ENCODE measurements at places on chromosomes 13 and 19.

DNA sequence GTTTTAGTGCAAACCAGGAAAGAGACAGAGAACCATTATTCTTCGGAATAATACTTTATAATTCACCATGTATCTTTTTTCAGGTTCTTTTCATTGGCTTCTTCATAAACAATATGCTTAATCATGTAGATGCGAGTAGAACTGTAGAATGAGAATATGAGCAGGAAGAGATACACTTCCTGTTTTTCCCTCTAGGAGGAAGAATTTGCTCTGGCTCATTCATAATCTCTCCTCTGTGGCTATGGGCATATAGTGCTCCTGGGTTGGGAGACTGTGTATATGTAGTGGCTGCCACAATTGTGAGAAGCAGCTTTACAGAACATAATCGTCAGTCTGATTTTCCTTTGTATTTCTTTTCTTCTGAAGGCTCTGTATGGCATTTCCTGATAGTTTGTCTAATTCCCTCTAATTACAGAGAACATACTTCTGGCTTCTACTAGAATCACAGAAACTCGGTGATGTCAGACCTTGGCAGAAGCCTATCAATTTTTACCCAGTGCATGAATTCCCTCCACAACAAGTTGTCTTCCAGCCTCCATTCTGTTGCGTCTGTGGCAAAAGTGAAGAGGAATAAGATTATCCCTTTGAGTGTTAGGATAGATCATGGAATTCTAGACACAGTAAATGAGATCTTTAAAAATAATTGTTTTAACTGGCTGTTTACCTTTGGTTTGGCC, 2.9 kb upstream of the DCLK1 start:
- DNase-seq: no peak

DNA sequence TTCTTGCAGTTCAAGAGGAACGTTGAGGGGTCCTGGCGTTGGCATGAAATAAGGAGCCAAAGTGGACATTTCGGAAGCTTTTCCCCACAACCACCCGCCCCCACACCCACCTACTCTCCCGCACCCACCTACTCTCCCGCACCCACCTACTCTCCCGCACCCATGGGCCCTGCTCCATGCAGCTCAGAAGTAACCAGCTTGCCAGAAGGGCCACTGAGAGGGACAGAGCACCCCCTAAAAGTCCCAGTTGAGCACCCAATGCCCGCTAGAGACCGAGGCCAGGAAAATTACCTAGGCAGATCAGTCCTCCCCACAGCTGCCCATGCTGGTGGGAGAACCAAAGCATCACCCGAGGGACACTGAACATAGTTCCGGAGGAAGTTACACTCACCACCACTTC, 11.8 kb downstream of the VSTM2B start:
- peak; percentile 24 for DNase-seq

DNA sequence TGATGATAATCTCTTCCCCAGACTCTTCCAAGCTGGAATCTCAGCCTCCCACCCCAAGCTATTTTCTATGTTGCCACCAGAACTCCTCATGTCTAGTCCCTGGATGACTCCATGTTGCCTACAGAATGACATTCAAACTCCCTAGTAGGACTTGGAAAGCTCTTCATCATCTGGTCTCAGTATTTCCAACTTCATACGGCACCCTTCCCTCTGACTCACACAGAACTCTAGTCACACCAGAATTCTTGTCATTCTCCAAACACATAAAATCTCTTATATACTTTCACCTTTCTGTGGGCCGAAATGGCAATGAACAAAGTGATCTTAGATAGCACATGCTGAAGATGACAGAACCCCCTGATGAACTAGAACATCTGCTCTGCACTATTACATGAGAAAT, 86.2 kb downstream of the CAB39L start:
- DNase-seq: no peak

GRCh38 chr13:102845289-102845629, 573 bp upstream of the ERCC5 start:
- no peak for DNase-seq

DNA sequence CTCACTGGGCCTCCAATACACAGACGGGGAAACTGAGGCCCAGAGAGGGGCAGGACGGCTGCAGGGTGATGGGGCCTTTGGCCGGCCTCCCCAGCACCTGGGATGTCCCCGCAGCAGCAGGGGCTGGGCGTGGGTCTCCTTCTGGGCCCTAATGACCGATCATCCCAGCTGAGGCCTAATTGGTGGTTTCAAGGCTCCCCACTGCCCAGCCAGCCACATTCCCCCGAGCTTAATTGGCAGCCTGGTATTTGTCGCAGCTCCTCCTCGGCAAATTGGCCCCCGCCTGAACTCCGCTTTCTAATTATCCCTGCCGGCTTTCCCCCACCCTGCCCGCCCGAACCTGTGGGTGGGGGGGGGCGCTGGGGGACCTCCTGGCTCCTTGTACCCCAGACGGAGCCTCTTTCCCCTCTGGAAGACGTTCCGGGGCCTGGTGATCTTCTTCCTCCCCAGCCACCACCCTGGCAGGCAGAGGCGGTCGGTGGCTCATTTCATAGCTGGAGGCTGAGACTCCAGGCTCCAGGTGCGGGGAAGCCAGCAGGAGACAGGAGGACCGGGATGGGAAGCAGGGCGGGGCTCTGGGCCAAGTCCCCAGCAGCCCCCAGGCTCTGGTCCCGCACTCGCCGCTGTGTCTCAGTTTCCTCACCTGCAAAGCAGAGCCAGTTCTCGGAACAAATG, 27.2 kb upstream of the WDR18 start:
- no peak for DNase-seq

DNA sequence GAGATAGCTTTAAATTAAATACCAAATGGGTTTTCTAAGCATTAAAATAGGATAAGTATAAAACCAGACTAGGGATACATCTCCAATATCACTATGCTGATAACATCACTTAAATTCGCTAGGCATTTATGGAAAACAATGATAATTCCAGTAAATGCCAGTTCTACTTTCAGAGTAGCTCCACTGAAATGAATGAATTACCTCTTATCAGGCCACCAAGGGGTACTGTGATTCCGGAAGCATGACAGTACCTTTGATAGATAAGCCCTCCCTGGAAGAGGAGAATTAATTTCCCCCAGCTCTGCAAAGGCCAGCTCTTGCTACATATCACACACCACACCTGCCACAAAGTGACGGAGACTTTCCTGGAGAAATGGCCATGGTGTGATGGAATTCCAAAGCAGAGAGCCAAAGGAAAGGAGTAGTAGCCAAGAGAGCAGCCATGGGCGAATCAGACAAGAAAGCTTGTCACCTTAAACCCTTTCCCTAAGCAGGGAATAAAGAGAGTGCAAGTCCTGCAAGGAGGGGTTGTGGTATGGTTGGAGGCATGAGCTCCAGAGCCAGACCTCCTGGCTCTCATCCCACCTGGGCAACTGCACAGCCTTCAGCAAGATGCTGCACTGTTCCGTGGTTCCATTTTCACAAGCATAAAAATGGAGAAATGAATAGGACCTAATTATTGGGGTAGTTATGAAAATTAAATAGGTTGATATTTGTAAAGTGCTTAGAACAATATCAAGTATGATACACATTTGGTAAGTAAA, 423.1 kb downstream of the FGF14 start:
- no peak for DNase-seq

- DNase-seq: no peak
Observed at GRCh38 chr13:104372095-104372655, 1306.0 kb upstream of the SLC10A2 start.

- no peak for DNase-seq
Observed at GRCh38 chr13:97586941-97587340, 153.0 kb downstream of the RAP2A start.

DNA sequence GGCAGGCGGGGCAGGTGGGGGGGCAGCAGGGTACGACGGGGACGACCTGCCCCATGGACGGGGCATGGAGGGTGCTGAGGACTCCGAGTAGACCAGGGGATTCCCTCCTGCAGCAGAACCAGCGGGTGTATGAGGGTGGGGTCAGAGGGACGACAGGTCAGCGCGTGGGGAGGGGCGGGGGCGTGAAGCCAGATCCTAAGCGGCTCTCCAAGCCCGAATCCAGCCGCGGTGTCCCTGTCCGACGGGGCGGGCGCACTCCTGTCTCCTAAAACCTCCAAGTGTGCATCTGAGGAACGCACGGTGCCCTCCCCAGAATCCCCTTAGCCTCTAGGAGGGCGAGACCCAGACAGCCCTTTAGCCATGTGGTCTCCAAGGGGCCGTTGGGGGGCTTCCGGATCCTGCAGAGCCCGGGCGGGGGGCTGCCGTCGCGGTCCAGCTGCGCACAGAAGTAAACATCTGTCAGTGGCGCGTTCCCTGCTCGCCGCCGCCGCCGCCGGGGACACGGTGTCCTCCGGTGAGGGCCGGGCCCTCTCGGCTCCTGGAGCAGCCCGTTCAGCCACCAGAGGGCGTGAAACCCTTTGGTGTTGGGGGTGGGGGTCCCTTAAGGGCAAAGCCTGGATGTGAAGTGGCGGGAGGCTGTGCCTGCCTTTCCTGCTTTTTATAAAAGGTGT, 730 bp downstream of the NRTN start:
- DNase-seq: peak; percentile 82

GRCh38 chr19:40719414-40719894, 2.5 kb downstream of the ITPKC start:
- no peak for DNase-seq

GRCh38 chr13:29359181-29359580, 236.3 kb downstream of the SLC7A1 start:
- no peak for DNase-seq

DNA sequence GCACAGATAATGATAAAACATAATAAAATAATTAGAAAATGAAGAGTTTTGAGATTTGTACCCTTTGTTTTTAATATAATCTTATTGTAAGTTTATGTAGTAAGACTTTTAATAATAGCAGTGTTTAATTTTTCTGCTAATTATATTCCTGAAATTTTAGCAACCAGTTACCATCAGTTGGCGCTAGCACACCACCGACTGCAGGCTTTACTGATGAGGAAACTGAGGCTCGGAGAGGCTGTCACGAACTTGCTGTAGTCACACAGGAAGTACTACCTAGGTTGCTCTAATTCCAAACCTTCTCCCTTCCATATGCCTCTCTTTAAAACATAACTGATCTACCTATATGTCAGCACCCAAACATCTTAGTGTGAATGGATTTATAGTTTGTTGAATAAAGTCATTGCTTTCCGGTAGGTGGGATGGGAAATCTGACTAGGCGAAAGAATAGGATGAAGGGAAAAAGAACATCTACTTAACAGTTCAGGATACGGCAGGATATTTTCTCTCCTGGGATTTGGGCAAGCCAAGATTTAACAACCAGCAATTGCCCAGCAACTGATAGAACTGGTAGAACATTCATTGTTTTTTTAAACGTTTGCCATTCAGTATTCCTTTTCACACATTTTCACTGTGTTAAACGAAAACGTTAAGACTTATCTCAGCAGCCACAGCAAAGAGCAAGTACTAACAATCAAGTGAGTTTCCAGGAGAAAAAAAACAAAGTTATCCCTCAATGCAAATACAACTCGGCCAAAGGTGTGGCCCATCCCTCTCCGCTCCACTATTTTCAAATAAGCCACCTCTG, 822 bp upstream of the RFXAP start:
- DNase-seq: no peak

- DNase-seq: no peak
Observed at GRCh38 chr19:57314146-57314545, 6.1 kb upstream of the ZNF543 start.

DNA sequence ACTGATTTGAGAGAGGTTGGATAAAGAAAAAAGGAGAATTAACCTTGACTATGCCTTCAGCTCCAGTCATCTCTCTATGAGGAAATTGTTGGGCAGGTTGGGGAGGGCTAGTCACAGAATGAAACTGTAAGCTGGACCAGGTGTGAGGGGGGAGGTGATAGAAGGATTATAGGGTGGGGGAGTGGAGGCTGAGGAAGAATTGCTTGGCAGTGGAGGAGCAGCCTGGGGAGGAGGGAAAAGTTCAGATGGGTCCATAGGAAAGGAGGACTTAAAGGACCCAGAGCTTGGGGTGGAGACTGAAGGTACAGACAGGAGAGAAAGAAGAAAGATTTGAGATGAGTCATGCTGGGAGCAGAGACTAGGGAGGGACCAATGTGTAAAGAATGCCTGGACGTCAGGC, 8.2 kb upstream of the ZNF431 start:
- DNase-seq: no peak

DNA sequence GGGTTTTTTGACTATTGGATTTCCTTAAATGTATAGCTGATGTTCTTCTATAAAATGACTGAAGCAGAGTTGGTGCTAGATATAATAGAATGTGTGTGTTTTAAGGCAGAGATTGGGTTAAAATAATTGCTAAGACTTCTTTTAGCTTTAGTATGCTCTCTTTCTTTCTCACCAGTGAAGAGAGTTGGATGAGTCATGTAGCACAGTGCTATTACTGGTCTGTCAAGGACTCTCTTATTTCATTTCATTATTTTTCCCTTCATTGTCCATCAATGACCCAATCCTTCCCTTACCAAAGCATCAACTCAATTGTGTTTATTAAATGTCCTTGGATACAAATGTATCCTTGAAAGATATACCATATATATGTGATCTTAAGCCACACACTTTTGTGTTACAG, 268.9 kb downstream of the IRS2 start:
- DNase-seq: no peak

GRCh38 chr13:97198753-97199152, 23.4 kb upstream of the MBNL2 start:
- no peak for DNase-seq

DNA sequence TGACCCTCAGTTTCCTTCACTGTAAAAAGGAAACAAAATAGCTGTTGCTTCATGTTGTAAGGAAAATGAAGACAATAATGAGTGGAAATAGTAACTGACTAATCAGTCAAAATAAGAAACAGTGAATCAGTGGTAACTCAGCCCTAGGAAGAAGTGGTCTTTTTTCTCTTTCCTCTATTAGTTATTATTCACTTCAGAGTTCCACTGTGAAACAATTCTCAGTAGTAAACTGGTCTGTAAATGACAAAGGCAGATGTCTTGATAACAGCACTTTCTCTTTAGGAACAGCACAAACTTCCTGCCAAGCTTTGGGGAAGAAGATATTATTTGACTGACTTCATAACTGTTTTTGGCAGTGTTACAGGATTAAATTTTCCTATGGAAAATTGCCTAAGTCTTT, 600.5 kb upstream of the KLHL1 start:
- no peak for DNase-seq

- DNase-seq: no peak
Observed at GRCh38 chr19:42409477-42409876, 17.7 kb downstream of the LIPE start.

- DNase-seq: no peak
Observed at GRCh38 chr13:76250211-76250610, 614.1 kb downstream of the LMO7 start.

GRCh38 chr13:22848539-22849052, 332.2 kb upstream of the SGCG start:
- no peak for DNase-seq
